ENCODE measurements at places on chromosomes 16 and 17.

DNA sequence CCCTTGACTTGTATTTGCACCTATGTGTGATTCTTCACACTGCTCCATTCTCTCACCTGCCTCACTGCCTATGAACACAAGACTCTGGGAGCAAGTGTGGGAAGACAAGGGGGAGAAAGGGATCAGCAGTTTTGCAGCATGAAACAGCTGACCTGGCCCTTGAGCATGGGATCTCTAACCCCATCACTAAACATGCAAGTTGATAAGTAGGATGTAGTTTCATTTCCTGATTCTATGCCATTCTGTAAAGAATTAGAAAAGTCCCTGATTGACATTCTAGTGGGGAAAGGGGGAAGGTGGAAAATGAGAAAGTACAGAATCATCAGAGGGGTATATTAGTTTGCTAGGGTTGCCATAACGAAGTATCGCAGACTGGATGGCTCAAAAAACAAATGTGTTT lies 25.3 kb upstream of the MYOCD start:
- DNase-seq = no peak

- DNase-seq = no peak
Observed at GRCh38 chr17:5127910-5128309, 12.1 kb downstream of the USP6 start.

DNA sequence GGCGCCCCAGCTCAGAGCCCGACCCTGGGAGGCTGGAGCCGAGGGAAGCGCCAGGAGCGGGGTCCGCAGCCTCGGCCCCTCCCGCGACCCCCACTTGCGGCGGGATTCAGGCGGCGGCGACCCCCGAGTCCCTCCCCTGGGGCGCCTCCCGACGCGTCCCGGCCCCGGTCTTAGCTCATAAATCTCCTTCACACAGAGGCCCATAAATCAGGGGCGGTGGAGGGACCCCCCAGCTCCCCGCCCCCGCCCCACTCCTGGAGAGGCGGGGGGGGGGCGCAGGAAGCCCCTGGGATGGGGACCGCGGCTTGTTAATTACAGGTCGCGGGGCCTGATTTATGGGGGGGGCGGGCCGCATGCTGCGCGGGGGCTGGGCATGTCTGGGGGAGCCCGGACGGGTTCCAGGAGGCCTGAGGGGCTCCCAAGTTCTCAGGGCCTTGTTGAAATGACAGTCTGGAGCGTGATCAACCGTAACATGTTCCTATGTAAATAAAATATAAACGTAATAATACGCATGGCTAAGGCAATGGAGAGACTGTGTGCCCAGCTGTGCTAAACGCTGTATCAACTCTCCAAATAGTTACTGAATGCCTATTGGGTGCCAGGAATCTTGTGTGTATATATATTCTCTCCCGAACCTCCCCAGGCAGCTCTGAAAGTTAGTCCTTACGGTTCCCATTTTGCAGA lies 10.0 kb upstream of the BHLHA9 start:
- no peak for DNase-seq

DNA sequence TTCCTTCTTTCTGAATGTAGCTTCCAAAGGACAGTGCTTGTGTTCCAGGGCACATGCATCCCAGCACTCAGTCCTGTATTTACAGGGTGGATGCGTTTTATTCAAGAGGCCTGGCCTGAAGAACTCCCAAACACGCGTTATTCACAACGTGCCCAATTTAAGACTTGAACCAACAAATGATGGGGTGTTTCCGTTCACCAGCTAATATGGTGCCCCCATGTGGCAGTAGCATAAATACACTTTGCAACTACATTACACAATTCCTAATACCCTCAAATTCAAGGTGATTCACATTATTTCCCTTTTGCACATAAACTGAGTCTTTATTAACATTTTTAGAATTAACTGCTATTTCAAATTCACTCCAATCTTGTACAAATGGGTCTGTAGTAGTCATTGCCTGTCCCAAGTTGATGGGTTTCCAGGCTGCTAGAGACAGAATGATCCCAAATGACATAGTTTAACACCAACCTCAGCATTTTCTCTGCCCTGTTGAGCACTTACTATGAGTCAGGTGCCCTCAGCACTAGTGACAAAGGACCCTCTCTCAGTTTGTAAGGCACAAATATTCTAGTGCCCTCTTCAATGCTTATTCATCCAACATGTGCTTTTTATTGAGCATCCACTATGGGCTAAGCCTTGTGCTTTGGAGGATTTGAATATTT lies 26.9 kb downstream of the HSD17B2 start:
- DNase-seq = peak; percentile 14

GRCh38 chr16:20868890-20869289 lies 31.3 kb downstream of the DCUN1D3 start:
- peak; percentile 42 for DNase-seq

DNA sequence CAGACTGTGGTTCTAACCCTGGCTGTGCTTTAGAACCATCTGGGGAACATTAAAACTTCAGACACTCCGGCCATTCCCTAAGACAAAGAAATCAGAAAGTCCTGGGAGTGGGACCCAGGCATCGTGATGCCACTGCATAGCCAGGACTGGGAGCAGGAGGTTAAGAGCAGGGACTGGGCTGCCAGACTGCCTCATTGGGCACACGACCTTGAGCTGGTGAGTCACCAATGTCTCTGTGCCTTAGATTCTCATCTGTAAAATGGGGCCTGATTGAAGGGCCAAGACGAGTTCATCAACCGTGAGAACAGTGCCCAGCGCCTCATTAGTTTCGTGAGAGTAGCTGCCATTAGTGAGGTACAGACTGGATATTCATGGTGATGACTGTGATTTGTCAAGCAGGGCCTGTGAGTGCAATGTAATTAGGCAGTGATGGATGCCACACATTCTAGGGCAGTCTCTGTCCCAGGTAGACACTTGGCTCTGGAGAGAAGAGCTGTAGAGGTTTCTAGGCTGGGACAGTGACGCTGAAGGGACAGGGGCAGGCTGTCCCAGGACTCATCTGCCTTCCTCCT lies 196.8 kb downstream of the NTN1 start:
- DNase-seq = no peak

Data from SJCRH30 (cell line).